GM23248 (cell line): ENCODE measurements at places on chromosomes 16 and 17. TPM values are rescaled to one million over a fixed set of nuclear protein-coding genes. Genes with fewer than 3 reads are reported as not detected.
A peak's percentile ranks its signal among the peaks of the same experiment; 100 is the strongest.

- no peaks in the 10 kb centered on the region for H3K27me3 ChIP-seq
- peaks cover 32% of the 10 kb centered on the region for H3K4me1 ChIP-seq
- H3K27ac ChIP-seq: no peak overlapping the region
- H3K4me3 ChIP-seq: no peak overlapping the region
- no peaks in the 10 kb centered on the region for H3K36me3 ChIP-seq
- no peak for DNase-seq
Observed at GRCh38 chr17:75081611-75082540, 5.9 kb upstream of the SLC16A5 start.

- DNase-seq: peak; percentile 85
- H3K27me3 ChIP-seq: no peaks in the 10 kb centered on the region
- no peaks in the 10 kb centered on the region for H3K36me3 ChIP-seq
- peaks cover 8% of the 10 kb centered on the region; the same call in 1 of the 2 replicates for H3K4me1 ChIP-seq
- no peak overlapping the region; the same call in 1 of the 2 replicates for H3K27ac ChIP-seq
Observed at GRCh38 chr17:2050300-2051060, 4.4 kb upstream of the HIC1 start.

DNA sequence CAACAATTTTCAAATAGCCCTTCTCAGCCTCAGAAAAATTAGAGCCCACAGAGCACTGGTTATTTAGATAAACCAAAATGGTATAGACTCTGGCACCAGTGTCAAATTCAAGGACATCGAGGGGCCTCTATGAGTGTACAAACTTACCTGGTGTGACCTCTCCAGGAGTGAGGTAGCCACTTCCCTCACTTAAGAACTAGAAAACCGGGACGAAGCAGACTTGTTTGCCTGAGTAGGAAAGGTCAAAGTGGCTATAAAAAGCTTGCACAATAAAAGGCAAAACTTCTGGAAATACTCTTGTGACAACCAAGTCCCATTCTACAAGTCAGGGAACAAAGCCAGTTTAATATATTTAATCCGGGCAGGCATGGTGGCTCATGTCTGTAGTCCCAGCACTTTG, 39.2 kb upstream of the PRSS54 start:
- DNase-seq: no peak
- no peaks in the 10 kb centered on the region for H3K36me3 ChIP-seq
- no peaks in the 10 kb centered on the region for H3K4me1 ChIP-seq
- peaks cover 3% of the 10 kb centered on the region; the same call in 1 of the 2 replicates for H3K27me3 ChIP-seq
- H3K27ac ChIP-seq: no peak overlapping the region

The CFAP119 gene
- 0.89 and 2.7 TPM in 2 replicates for total RNA-seq

The CD68 gene
- total RNA-seq: 51.1 and 55.0 TPM in 2 replicates

GRCh38 chr17:81332914-81333528, 37.9 kb upstream of the SLC38A10 start:
- H3K36me3 ChIP-seq: no peaks in the 10 kb centered on the region
- H3K4me1 ChIP-seq: peaks cover 14% of the 10 kb centered on the region
- H3K4me3 ChIP-seq: no peak overlapping the region
- H3K27me3 ChIP-seq: peaks cover 12% of the 10 kb centered on the region; the same call in 1 of the 2 replicates
- DNase-seq: no peak

The SLC35G6 gene
- total RNA-seq: not detected in 2 replicates

DNA sequence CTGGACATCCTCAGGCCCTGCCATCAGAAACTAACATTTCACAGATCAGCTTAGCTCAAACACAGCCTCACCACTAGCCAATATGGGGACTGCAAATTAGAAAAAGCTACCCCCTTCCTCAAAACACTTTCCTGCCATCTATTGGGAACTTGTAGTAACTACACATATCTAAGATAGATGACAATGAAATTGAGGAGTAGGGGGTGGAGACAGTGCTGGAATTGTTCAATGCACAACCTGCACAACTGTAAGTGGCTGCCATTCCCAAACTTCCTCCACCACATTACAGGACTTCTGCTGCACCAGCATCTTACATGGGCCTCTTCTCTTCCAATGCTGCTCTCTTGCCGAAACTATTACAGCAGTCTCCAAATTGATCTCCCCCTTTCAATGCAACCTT, 21.9 kb downstream of the AIPL1 start:
- no peak overlapping the region for H3K27ac ChIP-seq
- H3K4me3 ChIP-seq: no peak overlapping the region
- H3K36me3 ChIP-seq: no peaks in the 10 kb centered on the region
- peak; percentile 52 for DNase-seq
- no peaks in the 10 kb centered on the region for H3K4me1 ChIP-seq
- peaks cover 12% of the 10 kb centered on the region; the same call in 1 of the 2 replicates for H3K27me3 ChIP-seq

DNA sequence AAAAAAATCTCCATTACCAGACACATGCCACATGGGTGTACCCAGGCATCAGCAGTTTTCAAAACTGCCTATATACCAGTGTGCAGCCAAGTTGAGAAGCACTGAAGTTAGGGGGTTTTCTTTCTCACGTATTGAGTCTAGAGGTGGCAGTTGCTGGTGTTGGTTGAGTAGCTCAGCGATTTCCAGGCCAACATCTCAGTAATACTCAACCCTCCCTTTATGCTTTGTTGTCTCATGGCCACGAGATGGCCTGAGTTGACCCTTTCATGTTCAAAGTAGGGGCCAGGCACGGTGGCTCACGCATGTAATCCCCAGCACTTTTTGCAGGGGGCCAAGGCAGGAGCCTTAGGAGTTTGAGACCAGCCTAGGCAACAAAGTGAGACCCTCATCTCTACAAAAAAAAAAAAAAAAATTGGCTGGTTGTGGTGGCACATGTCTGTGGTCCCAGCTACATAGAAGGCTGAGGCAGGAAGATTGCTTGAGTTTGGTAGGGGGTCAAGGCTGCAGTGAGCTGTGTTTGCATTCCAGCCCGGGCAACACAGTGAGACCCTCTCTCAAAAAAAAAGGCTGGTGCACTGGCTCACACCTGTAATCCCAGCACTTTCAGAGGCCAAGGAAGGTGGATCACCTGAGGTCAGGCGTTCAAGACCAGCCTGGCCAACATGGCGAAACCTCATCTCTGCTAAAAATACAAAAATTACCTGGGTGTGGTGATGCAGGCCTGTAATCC, 10.8 kb downstream of the LRRC3C start:
- DNase-seq: no peak
- H3K36me3 ChIP-seq: no peaks in the 10 kb centered on the region
- H3K27ac ChIP-seq: no peak overlapping the region
- H3K27me3 ChIP-seq: no peaks in the 10 kb centered on the region

- H3K4me3 ChIP-seq: no peak overlapping the region
- no peaks in the 10 kb centered on the region for H3K27me3 ChIP-seq
- H3K27ac ChIP-seq: no peak overlapping the region
- DNase-seq: peak; percentile 12
- no peaks in the 10 kb centered on the region for H3K4me1 ChIP-seq
- H3K36me3 ChIP-seq: no peaks in the 10 kb centered on the region
Observed at GRCh38 chr16:54066451-54067105, 220.0 kb downstream of the IRX3 start.

The TMEM100 gene
- total RNA-seq: 0.76 TPM in 1 of 2 replicates, not detected in the other

- no peak overlapping the region for H3K27ac ChIP-seq
- H3K4me1 ChIP-seq: no peaks in the 10 kb centered on the region; the same call in 1 of the 2 replicates
- no peak overlapping the region for H3K4me3 ChIP-seq
- no peaks in the 10 kb centered on the region for H3K36me3 ChIP-seq
- DNase-seq: peak; percentile 36
Observed at GRCh38 chr16:85492295-85492864, 120.7 kb upstream of the GSE1 start.

The TOX3 gene
- not detected in 2 replicates for total RNA-seq

The CHST6 gene
- total RNA-seq: 0.65 and 0.76 TPM in 2 replicates

DNA sequence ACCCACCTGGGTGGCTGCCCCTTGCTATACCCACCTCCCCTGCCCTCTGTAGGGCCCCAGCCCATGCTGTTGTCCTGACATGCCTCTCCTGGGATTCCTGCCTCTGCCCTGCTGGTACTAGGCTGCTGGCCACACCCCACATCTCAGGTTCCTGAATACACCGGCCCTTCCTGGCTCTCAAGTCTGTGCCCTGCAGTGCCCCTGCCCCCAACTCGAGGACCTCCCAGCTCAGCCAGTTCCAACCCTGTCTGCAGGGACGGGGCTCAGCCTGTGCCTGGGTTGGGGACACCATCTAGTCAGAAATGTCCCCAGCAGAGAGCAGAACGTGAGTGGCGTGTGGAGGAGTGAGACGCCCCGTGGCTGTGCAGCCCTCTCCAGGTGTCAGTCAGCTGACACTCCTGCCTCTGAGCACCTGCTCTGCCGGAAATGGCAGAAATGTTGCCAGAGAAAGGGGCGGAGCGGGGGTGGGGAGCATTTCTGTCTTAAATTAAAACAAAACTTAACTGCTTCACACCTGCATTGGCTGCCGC, 28.7 kb downstream of the ACSF3 start:
- H3K27ac ChIP-seq: no peak overlapping the region
- no peaks in the 10 kb centered on the region for H3K27me3 ChIP-seq
- no peaks in the 10 kb centered on the region for H3K36me3 ChIP-seq
- H3K4me3 ChIP-seq: no peak overlapping the region
- DNase-seq: no peak

- no peaks in the 10 kb centered on the region for H3K27me3 ChIP-seq
- no peaks in the 10 kb centered on the region for H3K36me3 ChIP-seq
- peaks cover 14% of the 10 kb centered on the region for H3K4me1 ChIP-seq
- no peak overlapping the region for H3K4me3 ChIP-seq
- H3K27ac ChIP-seq: no peak overlapping the region
- DNase-seq: no peak
Observed at GRCh38 chr16:85291302-85292148, 179.3 kb upstream of the CIBAR2 start.

The LRRC36 gene
- not detected in 2 replicates for total RNA-seq

DNA sequence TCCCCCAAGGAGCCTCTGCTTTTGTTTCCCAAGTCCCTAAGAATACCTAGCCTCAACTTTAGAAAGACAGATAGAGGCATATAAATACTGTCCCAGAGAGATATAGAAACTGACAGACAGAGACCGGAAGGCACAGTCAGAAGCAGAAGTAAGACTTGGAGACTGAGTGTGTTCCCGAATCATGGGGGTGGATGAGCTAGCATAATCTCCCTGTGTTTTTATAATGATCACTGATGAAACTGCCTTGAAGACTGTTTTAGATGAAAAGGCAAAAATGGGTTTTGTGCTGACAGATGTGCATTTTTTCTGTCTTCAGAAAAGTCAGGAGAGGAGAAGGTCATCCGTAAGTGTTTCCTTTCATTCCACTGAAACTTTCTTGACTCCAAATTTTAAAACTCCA, 8.3 kb upstream of the PSMD3 start:
- no peak overlapping the region; the same call in 1 of the 2 replicates for H3K4me3 ChIP-seq
- peak; percentile 50 for DNase-seq
- no peaks in the 10 kb centered on the region for H3K36me3 ChIP-seq
- H3K27ac ChIP-seq: 0 out of 2 replicates have a peak overlapping the region, but pooled peaks have one; percentile 17
- H3K27me3 ChIP-seq: no peaks in the 10 kb centered on the region

The NGFR gene
- total RNA-seq: 0.25 and 0.43 TPM in 2 replicates

GRCh38 chr16:14545346-14545884, 84.6 kb downstream of the PARN start:
- no peaks in the 10 kb centered on the region for H3K4me1 ChIP-seq
- H3K27me3 ChIP-seq: no peaks in the 10 kb centered on the region
- no peak overlapping the region for H3K27ac ChIP-seq

The UBB gene
- total RNA-seq: 586 and 786 TPM in 2 replicates

DNA sequence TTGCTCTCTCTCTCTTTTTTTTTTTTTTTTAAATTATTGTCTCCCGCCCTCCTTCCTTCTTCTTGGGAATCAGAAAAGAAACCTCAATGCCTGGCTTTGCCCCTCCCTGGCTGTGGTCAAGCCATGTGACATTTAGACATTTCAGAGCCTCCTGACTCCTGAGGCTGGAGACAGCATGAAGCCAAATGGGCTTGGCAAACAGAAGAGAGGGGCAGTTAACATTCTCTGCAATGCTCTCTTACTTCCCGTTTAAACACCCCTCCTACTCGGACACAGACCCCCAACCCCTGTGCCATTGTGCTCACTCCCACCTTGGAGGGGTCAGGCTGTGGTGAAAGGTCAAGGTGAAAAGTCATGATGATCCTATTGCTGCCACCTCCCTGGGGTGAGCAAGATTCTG, 14.7 kb upstream of the MEOX1 start:
- H3K36me3 ChIP-seq: no peaks in the 10 kb centered on the region
- H3K27me3 ChIP-seq: no peaks in the 10 kb centered on the region
- peak; percentile 51 for DNase-seq
- no peak overlapping the region for H3K27ac ChIP-seq

DNA sequence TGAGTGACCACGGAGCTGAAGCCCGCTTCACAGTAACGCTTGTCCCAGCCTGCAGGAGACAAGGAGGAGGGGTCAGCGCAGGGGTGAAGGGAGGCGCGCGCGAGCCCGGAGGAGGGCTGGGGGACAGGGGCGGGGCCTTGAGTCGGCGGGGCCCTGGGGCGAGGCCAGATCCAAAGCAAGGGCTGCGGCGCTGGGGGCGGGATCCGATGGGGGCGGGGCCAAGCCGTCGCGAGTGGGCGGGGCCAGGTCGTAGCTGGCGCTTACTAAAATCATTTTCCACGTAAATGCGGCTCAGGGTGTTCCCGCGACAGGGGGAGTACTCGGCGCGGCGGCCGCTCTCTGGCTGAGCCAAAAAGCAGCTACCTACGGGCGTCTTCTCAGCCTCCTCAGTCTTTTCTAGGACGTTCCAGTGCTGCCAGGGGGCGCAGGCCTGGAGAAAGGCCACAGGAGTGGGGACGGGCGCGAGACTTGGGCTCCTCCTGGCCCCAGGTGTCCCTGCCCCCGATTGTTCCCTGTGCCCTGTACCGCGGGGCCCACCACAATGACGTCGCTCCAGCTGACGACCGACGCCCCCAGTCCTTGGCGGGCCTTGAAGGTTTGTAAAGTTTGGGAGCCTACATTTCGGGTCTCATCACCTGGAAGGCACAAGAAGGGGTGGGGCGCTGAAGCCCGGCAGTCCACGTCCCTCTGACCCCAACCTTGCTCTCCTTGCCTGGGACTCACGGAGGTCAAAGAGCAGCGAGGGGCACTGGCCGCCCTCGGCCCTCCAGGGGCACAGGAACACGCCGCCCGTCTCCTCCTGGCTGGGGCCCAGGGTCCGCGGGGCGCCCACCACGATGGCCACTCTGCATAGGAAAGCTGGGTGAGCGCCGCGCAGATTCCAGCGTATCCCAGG, 3.9 kb downstream of the ITGA2B start:
- H3K27ac ChIP-seq: no peak overlapping the region
- peak overlapping the region; percentile 74 for H3K4me3 ChIP-seq
- H3K4me1 ChIP-seq: no peaks in the 10 kb centered on the region
- H3K27me3 ChIP-seq: peaks cover 24% of the 10 kb centered on the region
- peak; percentile 73 for DNase-seq

The RGS11 gene
- total RNA-seq: 2.4 and 7.0 TPM in 2 replicates

- peaks cover 7% of the 10 kb centered on the region; the same call in 1 of the 2 replicates for H3K4me1 ChIP-seq
- peak; percentile 32 for DNase-seq
- H3K27me3 ChIP-seq: no peaks in the 10 kb centered on the region
- peaks cover 61% of the 10 kb centered on the region for H3K36me3 ChIP-seq
- H3K27ac ChIP-seq: no peak overlapping the region
Observed at GRCh38 chr17:60256174-60256573, 106.4 kb downstream of the CA4 start.

- no peak for DNase-seq
- no peaks in the 10 kb centered on the region for H3K27me3 ChIP-seq
- H3K36me3 ChIP-seq: no peaks in the 10 kb centered on the region
- H3K4me3 ChIP-seq: no peak overlapping the region
- H3K27ac ChIP-seq: no peak overlapping the region
Observed at GRCh38 chr16:4285167-4285566, 12.3 kb upstream of the TFAP4 start.
